Activated T-cell treated with anti-CD3 and anti-CD28 coated beads for 48 hours (primary cell): ENCODE measurements at places on chromosomes 6 and 20.

GRCh38 chr6:33329058-33329457 is 11.5 kb upstream of the ZBTB22 start:
- DNase-seq = no peak

- no peak for DNase-seq
These were observed 8.8 kb upstream of the FBXO30 start for GRCh38 chr6:145823328-145823944.

- DNase-seq = no peak
These were observed 29.1 kb downstream of the RALY start for GRCh38 chr20:34022839-34023234.

DNA sequence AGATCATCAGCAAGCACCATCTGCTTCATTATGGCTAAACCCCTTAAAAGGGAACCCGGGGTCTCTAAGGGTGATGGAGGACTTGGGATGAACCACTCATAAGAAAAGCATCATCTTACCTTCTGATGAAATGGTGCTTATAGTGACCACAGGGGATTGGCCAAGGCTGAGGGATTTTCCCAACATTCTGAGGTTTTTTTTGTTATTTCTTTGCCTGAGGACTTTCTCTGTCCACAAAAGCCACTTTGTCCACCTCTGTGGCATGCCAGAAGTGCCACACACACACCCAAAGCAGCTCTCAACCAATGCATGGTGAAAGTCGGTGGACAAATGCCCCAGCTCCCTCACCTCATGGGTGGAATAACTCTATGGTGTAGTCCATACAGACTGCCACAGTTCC is 79.3 kb upstream of the TOP1 start:
- DNase-seq = no peak

- no peak for DNase-seq
These were observed 4.7 kb downstream of the ADA start for GRCh38 chr20:44646641-44647274.

DNA sequence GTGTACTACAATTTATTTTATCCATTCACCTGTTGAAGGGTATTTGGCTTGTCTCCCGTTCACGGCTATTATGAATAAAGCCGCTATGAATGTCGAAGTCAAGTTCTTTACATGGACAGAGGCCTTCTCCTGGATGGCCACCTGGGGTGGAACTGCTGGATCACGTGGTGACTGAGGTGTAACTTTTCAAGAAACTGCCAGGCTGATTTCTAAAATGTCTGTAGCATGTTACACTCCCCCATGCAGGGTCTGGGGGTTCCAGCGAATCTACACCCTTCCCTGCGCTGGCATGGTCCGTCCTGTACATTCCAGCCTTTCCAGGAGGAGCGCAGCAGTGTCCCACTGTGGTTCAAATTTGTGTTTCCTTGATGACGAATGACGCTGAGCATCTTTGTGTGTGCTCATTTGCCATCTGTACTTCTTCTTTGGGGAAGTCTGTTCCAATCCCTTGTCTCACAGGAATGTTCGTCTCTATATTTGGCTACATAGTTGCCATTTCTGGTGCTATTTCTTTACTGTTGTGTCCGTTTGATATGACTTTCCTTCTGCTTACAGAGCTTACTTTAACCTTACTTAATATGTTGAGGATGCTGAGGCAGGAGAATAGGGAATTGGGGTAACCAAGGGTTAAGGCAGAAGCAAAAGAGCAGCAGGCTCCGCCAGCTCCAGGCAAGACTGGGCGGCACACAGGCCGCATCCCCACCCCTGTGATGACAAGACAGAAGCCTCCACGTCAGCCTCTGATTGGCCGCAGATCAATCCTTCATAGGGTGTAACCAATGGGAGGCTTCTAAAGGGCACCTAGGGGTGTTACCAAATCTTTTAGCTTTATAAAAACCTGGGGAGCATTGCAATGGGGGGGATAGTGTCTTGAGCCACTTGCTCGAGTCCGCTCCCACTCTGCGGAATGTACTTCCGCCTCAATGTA is 106.6 kb downstream of the TAF4 start:
- no peak for DNase-seq

DNA sequence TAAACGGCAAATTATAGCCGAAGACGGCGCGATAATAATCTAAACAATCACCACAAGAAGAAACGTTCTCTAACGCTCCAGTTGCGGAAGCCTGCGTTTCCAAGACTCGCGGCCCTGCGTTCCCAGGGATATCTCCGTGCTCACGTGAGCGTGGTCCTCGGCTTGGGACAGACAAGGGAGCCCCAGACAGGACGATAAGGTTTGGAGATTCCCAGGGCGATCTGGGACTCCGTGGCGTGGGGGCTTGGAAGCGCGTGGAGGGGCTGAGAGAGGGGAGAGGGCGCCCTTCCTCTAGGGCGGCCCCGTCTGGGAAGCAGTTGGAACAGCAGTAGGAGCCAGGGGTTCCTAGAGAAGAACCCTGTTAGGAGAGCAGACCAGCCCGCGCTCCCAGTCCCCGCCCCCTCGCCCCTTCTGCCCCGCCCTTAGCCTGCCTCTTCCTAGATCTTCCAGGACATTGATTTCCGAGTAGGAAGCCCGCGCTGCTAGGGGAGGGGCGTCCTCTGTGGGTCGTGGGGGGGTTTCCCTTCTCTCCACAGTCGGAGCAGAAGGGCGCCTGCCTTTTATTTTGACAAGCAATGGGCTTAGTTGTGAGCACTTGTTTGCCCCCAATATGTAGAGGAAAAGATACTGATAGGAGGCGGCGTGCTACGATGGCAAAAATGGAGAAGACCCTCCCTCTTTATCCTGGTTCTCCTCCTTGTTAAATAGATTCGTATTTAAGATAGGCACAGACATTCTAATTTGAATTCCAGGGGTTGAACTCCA is 10.6 kb downstream of the NRN1 start:
- DNase-seq = no peak

- DNase-seq = no peak
These were observed 187.5 kb upstream of the SPTLC3 start for GRCh38 chr20:12821249-12821648.

DNA sequence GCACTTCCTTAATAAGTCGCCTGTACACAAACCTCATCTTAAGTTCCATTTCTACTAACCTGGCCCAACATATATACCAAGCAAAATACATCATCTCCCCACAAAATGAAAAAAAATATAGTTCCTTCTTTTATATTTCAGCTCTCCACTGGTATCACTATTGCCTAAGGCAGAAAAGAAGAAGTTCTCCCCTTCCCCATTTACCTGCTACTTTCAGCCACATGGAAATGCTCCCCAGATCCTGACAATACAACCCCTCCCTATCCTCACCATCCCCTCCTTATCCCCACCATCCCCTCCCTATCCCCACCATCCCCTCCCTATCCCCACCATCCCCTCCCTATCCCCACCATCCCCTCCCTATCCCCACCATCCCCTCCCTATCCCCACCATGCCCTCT is 175.7 kb downstream of the LINC00237 start:
- no peak for DNase-seq

GRCh38 chr6:32763421-32763820 is at the start of gene HLA-DQB2:
Gene HLA-DQB2, minus strand, starts transcription at chr6:32763532. Its CDS starts 62 bp downstream, at chr6:32763470.
- DNase-seq = no peak

- DNase-seq = no peak
These were observed 16.6 kb upstream of the CALHM6 start for GRCh38 chr6:116444575-116444974.

- no peak for DNase-seq
These were observed 278 bp downstream of the UST start for GRCh38 chr6:148747145-148747470.

- DNase-seq = no peak
These were observed 465.9 kb upstream of the BTBD3 start for GRCh38 chr20:11451793-11452291.

GRCh38 chr20:2871111-2871465 is 2.2 kb upstream of the PTPRA start:
- no peak for DNase-seq

DNA sequence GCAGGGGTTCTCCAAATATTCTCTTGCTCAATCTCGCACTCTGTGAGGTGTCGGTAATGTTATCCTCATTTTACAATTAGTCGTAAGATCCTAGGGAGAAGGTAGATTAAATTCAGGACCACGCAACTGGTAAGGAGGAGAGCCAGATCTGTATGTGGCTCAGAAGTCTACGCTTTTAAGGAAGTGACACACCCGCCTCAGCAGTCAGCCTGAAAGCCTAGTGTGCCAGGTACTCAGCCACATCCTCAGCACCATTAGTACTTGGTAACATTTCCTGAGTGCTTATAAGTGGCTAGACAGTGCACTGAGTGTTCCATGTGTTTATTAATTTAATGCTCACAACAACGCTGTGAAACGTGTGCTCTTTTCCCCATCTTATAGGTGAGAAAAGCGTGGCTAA is 63.7 kb downstream of the DHX35 start:
- no peak for DNase-seq

DNA sequence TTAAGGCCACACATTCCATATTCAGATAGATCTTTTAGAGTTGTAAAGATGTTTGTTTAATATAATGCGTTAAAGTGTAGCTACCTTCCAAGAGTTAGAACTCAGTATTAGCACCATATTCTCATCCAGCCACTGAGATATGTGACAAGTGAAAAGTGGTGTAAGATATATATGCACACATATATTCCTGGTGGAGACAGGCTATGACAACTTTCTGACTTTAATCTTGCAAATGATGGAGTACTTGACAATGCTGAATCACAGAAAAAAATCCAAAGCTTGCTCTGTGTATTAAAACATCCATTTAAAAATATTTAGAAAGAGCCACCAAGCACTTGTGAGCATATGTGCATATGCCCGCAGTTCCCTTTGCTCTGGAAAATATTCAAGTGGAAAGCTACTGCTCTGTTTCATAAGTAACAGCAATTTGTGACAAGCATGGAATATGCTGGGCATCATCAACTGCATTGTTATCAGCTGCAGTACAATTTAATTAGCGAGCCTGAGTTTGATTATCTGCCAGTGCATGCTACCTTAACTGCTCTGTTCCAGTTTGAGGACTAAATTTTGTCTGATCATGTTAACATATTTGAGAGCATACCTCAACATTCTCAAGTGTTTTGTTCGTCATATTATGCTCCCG is 64.8 kb downstream of the VIP start:
- no peak for DNase-seq

GRCh38 chr6:7166410-7167293 is 58.9 kb downstream of the RREB1 start:
- no peak for DNase-seq

- no peak for DNase-seq
These were observed 336.2 kb downstream of the CDKAL1 start for GRCh38 chr6:20870493-20870892.

- no peak for DNase-seq
These were observed 30.4 kb upstream of the FBXO30 start for GRCh38 chr6:145844933-145845540.

GRCh38 chr6:7696061-7696460 is 29.8 kb upstream of the BMP6 start:
- no peak for DNase-seq

GRCh38 chr20:9040863-9041524 is 27.9 kb upstream of the PLCB4 start:
- DNase-seq = no peak

- no peak for DNase-seq
These were observed 645.8 kb upstream of the AGPAT4 start for GRCh38 chr6:161919691-161920090.

- no peak for DNase-seq
These were observed 87.8 kb upstream of the TIAM2 start for GRCh38 chr6:154907291-154907690.

DNA sequence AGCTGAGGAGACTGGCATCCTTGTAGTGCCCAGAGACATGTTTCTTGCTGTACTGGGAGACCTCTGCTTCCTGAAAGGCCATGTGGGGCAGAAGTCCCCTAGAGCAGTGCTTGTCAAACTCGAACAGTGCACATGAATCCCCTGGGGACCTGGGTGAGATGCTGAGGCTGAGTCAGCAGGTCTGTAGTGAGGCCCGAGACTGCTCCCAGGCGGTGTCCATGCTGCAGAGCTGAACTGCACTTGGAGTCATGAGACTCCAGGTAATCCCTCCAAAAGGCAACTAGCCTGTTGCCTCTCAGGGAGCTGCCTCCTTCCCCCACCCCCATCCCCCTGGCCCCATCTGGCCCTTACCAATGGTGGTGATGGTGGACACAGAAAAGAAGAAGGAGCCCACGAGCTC is 3.7 kb downstream of the KCNK17 start:
- DNase-seq = no peak
